ENCODE measurements at places on chromosomes 3 and 15.

DNA sequence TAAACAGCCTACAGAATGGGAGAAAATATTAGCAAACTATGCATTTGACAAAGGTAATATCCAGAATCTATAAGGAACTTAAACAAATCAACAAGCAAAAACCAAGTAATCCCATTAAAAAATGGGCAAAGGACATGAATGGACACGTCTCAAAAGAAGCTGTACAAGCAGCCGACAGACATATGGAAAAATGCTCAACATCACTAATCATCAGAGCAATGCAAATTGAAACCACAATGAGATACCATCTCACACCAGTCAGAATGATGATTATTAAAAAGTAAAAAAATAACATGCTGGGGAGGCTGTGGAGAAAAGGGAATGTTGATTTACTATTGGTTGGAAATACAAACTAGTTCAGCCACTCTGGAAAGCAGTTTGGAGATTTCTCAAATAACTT, 30.7 kb upstream of the PPM1L start:
- DNase-seq: no peak

DNA sequence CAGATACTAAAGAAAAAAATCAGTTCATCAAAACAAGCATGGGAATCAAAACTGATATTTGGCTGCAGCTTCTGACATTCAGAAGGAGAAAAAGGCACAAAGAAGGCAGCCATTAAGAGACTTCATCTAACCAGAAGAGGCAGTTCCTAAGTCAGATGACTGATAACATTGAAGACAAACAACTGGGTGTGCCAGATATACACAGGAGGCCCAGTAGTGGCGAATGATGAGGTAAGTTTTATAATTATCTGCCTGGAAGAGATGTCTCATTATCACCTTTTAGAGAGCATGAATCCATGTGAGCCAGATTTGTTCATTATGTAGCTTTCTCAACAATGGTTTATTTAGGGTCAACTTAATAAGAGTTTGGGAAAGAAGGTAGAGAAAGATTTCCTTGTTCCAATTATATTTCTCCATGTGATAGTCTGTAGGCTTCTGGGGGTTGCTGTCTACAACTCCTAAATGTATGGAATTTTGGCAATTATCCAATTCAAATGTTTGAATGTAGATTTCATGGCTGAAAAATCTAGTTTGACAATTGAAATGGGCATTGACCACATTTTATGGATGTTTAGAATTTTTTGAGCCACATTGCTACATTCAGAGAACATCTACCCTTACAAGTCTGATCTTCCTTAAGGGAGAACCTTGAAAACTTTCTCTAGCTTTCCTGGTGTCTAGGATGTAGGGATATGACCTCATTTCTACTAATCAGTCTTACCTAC, 50.4 kb upstream of the RASGRF1 start:
- DNase-seq: no peak

GRCh38 chr3:171149526-171150116, 123.1 kb upstream of the SLC2A2 start:
- DNase-seq: no peak

DNA sequence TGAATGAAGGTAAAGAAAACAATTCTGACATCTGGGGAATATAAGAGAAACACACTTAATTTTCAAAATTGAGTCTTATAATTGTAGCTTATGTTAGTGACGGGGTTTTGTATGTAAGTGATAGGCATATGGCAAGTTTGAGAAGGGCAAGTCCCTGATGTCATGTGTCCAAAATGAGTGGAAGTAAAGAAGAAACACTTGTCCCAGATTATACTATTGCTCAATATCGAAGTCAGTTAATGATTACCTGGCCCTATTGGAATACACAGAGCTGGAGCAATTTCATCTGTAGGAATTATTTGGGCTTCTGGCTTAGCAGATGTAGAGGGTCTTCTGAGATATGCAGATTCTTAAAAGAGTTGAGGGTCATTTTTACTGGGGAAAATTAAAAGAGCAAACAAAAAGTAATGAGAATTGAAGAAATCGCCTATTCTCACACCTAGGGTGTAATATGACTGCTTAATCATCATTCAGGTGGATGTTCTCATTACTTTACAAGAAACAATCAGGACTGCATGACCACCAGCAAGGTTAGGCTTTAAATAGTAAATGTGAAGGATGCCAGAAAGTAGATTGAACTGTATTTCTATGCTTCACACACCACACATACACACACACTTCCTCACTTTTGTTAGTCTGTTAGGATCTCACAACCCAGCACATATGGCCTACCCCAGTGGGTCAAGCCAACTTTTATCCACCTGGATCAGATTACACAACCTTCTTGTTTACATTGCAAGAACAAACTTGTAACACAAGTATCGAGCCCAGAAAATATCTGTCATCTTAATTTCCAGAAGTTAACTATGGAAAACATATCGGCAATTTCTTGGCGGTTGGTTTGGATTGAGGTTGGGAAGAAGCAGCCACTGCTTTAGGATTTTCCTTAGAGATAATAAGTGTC, 183.3 kb upstream of the LRRC3B start:
- DNase-seq: no peak

- no peak for DNase-seq
These were observed 292.5 kb downstream of the PTPRG start for GRCh38 chr3:61853912-61854311.

DNA sequence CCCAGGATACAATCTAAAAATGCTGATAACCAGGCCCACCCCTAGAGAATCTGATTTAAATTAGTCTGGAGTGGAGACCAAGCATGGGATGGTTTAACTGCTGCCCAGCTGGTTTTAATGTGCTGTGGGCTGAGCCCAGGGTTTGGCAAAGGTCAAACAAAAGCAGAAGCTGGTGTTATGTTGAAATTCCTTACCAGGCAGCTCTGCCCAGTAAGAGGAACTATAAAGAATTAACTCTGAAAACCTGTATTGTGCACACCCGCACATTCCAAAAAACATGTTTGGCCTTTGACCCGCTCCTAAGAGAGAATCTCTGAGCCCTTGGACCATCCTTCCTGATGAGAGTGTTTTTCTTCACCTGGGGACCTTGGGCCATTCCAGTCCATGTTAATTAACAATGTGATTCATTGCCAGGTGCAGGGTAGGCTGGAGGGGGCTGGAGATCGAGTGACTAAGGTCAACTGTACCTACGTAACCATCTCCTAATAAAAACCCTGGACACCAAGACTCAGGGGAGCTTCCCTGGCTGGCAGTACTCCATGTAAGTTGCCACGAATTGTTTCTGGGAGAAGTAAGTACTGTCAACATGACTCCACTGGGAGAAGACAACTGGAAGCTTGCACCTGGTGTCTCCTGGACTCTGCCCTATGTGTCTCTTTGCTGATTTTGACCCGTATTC, 10.9 kb downstream of the CCDC13 start:
- no peak for DNase-seq

DNA sequence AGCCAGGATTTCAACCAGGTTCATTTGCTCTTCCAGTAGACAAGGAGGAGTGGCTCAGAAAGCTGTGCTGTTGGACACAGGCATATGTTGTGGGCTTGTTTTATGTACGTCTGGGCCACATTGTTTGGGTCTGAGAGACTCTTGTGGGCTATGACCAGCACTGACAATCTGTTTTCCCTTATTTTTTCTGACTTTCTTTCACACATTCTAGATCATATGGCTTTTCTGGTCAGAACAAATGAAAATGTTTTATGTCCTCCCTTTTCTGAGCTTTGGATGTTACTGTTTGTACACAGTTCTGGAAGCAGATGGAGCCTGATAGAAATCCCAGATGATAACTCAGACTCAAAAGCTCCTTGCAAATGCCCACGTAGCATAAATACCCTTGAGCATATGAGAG, 85.8 kb upstream of the RGMA start:
- DNase-seq: no peak

- no peak for DNase-seq
These were observed 54.2 kb upstream of the MCTP2 start for GRCh38 chr15:94177112-94177511.

DNA sequence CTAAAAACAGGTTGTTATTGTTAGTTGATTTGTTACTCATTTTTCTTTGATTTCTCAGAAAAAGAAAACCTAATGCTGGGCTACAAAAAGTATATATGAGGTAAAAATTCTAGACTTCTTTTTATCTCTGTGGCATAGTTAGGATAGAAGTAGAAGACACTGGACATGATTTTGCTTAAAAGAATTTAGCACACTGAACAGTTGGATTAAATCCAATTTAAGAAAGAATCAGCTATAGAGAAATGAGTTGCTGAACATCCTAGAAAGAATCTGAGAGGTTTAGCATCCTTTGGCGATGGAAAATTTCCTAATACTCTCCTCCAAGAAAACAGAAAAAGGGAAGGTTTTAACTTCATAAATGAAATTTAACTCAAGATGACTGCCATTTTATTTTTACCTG, 259.7 kb downstream of the TBL1XR1 start:
- no peak for DNase-seq

Measured in H54 (cell line).